ENCODE measurements at places on chromosomes 13 and 19.

GRCh38 chr13:83201506-83201905 is 680.8 kb downstream of the SLITRK1 start:
- H3K27me3 ChIP-seq = no peaks in the 10 kb centered on the region
- no peak overlapping the region for H3K4me3 ChIP-seq
- no peaks in the 10 kb centered on the region for H3K36me3 ChIP-seq
- H3K27ac ChIP-seq = no peak overlapping the region

DNA sequence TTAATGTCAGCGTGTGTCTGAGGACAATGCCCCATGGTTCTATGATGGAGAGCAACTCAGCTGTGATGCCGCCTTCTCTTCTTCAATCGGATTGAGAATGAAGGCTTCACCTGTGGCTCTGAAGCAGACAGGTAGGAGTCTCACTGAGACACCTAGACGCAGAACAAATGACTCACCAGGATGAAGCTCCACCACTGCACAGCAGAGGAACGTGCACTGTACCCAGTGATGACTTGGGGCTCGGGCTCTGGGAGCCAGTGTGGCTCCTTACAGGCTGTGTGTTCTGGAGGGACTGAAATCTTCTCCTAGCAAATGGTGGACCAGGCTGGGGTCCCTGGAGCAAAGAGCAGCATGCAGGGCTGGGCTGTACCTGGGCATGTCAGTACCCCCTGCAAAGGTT is 44.0 kb downstream of the CCDC70 start:
- H3K4me1 ChIP-seq = no peaks in the 10 kb centered on the region
- H3K36me3 ChIP-seq = no peaks in the 10 kb centered on the region
- no peaks in the 10 kb centered on the region for H3K27me3 ChIP-seq
- H3K4me3 ChIP-seq = no peak overlapping the region
- no peak for DNase-seq
- H3K27ac ChIP-seq = no peak overlapping the region

- no peak for DNase-seq
- H3K4me3 ChIP-seq = no peak overlapping the region
- H3K4me1 ChIP-seq = no peaks in the 10 kb centered on the region
- no peaks in the 10 kb centered on the region for H3K27me3 ChIP-seq
Measured at GRCh38 chr13:53214433-53214832, 185.8 kb downstream of the OLFM4 start.

- DNase-seq = no peak
- H3K27ac ChIP-seq = no peak overlapping the region
- no peaks in the 10 kb centered on the region for H3K27me3 ChIP-seq
Measured at GRCh38 chr13:30982506-30982905, 50.0 kb downstream of the TEX26 start.

DNA sequence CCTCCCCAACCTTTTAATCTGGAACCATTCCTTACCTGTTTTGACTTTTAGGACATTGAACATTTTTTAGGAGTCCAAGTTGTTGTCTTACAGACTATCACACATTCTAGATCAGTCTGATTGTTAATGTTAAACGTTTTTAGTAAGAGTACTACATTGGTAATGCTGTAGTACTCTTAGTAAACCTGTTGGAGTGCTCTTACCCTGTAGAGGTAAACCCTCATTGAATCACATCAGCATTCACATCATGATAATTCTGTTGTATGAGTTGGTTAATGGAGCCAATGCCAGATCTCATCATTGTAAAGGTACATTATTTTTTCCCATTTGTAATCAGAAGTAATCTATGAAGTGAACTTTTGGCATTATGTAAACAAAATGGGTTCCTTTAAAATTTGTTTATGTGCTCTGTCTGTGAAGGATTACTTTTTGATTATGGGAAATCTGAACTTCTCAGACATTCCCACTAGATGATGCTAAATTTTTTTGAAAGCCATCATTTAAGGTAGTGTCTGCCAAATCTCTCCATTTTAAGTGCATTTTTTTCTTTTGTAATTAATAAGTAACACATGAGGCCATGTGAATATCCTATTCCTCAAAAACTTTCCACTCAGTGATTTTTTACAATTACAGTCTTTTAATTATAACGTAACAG is 55.2 kb downstream of the VWA8 start:
- H3K4me3 ChIP-seq = no peak overlapping the region

DNA sequence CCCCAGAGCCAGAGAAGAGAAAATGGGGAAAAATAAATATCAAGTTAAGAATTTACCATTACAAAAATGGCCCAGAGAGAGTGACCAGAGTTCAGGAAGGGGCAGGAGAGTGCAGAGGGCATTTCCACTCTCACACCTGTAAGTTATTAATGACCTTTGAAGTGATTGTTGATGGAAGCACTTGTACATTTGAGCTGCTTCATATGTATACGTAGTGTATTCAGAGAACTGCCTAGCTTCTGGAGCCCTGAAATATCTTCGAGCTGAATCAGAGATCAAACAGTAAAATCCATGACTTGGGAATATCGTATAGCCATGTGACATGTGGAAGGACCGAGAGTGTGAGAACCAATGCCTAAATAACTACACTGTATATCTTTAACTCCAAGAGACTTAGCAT is 49.2 kb upstream of the PCCA start:
- no peaks in the 10 kb centered on the region for H3K4me1 ChIP-seq
- no peak overlapping the region for H3K27ac ChIP-seq
- no peak for DNase-seq
- H3K36me3 ChIP-seq = no peaks in the 10 kb centered on the region
- no peaks in the 10 kb centered on the region for H3K27me3 ChIP-seq
- no peak overlapping the region for H3K4me3 ChIP-seq

GRCh38 chr19:14349426-14349825 is 31.8 kb upstream of the ADGRE5 start:
- no peak for DNase-seq
- no peaks in the 10 kb centered on the region for H3K36me3 ChIP-seq
- peaks cover 8% of the 10 kb centered on the region for H3K4me1 ChIP-seq
- H3K27me3 ChIP-seq = no peaks in the 10 kb centered on the region
- H3K27ac ChIP-seq = no peak overlapping the region

Data from naive thymus-derived CD4-positive, alpha-beta T cell (primary cell).